ENCODE measurements at places on chromosomes 1 and 21.

- no peak for DNase-seq
Observed at GRCh38 chr1:18778437-18778836, 81.0 kb downstream of the TAS1R2 start.

- no peak for DNase-seq
Observed at GRCh38 chr1:87426463-87427249, 98.0 kb downstream of the LMO4 start.

- DNase-seq: no peak
Observed at GRCh38 chr21:34743831-34744230, 75.0 kb downstream of the CLIC6 start.

DNA sequence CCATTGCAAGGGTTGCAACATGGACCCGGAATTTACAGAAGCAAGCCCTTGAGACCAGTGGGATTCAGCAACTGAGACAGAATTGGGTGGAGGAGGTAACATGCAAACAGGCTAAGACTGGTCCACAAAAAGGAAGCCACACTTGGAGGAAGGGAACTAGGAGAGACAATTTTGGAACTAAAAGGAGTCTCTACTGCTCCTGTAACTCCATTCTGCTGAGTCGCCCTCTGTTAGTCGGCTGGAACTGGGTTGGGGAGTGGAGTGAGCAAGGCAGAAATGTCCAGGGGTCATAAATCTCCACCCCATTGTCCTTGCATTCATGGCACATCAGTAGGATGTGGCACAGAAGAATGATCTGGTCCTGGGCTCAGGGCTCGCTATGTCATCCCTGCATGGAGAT is 5.1 kb downstream of the LAMB3 start:
- DNase-seq: no peak

DNA sequence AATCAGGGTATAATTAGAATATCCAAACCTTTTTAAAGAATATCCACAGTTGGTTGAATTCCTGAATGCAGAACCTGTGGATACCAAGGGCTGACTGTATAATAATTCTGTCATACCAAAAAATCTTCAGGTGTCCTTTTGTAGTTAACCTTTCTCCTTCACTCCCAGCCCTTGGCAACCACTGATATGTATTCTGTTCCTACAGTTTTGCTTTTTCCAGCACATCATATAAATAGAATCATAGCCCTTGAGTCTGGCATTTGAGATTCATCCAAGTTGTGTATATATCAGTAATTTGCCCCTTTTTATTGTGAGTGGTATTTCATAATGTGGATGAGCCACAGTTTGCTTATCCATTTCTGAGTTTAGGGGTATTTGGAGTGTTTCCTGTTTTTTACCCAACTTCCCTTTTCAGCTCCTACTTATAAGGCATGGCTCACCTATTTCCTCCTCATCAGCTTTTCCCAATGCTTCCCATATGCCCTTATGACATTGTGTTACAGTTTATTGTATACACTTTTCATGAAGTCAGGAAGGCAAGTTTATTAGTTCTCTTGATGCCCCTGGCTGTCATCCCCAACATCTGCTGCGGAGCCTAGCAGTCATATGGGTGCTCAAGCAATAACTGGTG is 35.0 kb upstream of the AGO1 start:
- no peak for DNase-seq

DNA sequence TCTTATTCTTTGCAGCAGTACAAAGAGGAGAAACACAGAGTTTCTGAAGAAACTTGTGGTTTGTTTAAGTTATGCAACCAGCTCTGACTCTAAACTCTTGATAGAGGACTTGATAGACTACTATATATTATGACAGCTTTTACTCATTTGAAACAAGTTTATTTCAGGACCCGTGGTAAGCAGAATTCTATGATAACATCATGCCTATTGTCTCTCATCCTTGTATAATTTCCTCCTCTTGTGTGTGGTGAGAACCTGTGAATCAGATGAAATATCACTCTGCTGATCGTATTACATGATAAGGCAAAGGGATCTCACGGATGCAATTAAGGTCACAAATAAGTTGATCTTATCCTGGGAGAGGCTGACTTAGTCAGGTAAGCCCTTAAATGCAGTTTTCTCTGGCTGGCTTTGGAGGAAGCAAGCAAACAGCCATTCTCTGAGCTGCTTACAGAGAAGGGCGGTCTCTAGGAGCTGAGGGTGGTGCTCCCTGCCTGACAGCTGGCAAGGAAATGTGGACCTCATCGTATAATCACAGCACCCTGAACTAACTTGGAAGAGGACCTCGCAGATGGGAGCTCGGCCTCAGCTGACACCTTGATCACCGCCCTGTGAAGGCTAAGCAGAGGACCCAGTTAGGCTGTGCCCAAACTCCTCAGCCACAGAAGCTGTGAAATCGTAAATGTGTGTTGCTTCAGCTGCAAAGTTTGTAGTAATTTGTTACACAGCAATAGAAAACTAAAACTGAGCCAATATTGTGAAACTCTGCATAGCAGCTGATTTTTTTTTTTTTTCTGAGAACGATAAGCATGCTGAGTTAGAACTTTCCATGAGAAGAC is 151.1 kb upstream of the DPT start:
- DNase-seq: no peak
